ENCODE measurements at places on chromosomes 7 and 10. TPM values are rescaled to one million over a fixed set of nuclear protein-coding genes. Genes with fewer than 3 reads are reported as not detected.

- no peak for DNase-seq
Observed at GRCh38 chr7:48512892-48513291, 341.6 kb downstream of the ABCA13 start.

Gene NSUN6
- 10.2 TPM for total RNA-seq

GRCh38 chr10:93613126-93613525 lies 789 bp downstream of the PDE6C start:
- DNase-seq = no peak

DNA sequence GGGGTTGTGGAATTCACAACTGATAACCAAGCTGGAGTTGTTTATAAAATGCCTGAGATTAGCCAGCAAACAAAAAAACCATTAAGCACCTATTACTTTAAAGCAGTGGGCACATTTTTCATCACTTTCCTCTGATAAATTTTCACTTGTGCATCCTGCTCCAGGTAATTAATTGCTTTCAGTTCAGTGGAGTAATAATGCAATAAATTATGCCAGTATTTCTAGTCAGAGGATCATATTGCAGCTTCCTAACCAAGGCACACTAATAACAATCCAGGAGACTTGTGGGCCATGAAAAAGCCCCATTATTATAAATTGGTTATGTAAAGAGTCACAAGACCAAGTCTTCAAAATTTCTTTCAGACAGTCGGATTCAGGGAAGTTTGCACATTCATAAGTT lies 193.2 kb downstream of the LRMDA start:
- no peak for DNase-seq

Gene EIF5AL1
- total RNA-seq = 0.53 TPM

Gene SLC16A9
- total RNA-seq = 42.3 TPM

DNA sequence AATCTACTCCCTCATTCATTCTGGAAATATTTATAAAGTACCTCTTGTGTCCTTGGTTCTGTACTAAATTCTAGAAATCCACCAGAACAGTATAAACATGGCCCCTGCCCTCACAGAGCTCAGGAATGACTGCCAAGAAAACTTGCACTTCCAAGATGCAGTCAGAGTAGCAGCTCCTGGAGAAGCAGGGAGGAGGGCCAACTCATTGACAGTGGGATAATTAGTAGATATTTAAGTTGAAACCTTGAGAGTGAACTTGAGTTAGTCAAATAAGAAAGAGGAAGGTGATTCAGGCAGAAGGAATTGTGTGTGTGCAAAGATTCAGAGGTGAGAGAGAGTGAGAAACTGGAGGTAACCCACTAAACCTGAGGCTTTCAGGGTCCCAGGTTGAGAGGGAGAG lies 182.2 kb upstream of the INHBA start:
- no peak for DNase-seq

Gene EPHB6
- total RNA-seq = 3.2 TPM

GRCh38 chr7:118214833-118215182 lies 9.7 kb upstream of the ANKRD7 start:
- no peak for DNase-seq

DNA sequence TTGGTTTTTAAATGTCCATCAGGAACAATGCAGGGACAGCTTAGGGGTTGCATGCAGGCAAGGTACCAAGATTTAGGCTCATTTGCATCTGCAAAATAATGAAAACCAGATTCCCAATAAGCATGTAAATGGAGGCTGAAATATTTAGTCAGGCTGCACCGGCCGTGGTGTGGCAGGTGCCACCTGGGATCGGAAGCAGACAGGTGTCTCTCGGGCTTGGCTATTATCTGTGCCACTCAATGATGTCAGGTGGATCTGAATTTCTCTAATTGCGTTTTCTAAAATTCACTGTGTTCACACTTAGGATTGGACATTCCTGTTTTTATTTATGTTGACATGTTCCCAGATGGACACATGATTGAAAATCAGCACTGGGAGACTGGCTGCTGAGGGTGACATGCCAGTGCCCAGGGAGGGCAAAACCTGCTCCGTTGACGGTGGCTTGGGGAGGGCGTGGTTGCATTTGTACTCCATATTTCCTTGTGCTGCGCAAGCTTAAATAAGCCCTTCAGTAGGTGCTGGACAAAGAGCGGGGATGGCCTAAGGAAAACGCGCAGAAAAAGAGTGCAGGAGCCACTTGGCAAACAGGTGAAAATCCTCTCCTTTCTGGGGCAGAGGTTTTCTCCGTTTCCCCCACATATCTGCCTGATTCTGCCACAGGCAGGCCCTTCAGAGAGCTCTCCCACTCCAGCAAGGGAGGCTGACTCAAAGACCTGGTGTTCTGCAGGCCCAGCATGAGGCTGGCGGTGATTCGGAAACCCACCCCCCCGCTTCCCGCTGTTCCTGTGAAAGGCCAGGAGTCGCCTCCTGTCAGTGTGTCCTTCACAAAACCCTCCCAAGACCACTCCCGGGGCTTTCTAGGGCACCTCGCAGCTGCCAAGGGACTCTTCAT lies 142.5 kb downstream of the WDR37 start:
- DNase-seq = peak; percentile 56

GRCh38 chr7:145812218-145812617 lies 304.4 kb upstream of the CNTNAP2 start:
- no peak for DNase-seq

GRCh38 chr7:157520249-157520648 lies 183.4 kb downstream of the DNAJB6 start:
- no peak for DNase-seq

DNA sequence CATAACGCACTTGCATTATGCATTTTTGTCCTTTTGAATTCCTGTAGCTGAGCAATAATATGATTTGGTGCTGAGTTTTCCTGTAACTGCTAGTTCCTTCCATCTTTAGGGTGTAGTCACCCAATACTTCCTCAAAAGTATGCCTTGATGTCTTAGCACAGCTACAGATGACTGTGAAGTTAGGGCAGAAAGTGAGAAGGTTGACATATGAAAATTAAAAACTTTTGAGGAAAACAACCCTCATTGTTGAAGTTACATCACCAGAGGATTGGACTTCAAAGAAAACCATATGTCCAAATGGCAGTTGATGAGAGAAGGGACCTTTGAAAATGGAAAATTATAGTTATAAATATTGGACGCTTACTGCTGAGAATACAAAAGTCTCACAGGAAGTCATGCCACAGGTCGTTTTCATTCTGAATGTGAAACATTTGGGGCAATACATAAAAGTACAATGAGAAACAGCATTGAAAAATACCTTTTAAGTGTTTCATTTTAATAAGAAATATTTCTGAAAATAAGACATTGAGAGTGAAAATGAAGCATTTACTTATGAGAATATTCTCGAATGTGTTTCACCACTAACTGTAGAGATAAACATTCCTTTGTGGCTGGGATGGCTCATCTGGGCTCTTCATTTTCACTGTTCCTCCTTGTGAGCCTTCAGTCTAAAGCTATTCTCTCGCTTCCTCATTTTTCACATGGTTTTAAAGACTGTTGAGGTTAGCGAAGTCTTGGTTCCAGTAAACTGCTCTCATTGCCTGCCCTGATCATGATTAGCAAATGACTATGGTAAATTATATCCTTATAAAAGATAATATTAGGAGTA lies 61.4 kb upstream of the NME8 start:
- no peak for DNase-seq

DNA sequence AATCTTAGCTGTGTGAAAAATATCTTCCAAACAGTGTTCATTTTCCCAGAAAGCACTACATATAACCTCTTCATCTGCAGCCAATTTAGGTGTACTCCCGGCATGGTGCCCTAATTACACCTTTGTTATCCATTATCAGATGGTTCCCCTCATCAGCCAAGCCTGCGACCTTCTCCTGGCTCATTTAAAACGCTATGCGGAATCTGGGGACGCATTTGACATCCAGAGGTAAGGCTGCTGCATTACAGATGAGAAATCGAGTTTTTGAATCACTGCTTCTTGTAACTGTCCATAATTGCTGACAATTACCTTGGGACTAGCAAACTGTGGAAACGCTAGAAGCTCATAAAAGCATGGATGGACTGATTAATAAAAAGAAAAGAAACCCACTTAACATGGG lies 109.5 kb downstream of the PARP12 start:
- no peak for DNase-seq

Gene CCNY
- total RNA-seq = 78.0 TPM

GRCh38 chr10:125201108-125201524 lies 40.8 kb upstream of the CTBP2 start:
- no peak for DNase-seq

DNA sequence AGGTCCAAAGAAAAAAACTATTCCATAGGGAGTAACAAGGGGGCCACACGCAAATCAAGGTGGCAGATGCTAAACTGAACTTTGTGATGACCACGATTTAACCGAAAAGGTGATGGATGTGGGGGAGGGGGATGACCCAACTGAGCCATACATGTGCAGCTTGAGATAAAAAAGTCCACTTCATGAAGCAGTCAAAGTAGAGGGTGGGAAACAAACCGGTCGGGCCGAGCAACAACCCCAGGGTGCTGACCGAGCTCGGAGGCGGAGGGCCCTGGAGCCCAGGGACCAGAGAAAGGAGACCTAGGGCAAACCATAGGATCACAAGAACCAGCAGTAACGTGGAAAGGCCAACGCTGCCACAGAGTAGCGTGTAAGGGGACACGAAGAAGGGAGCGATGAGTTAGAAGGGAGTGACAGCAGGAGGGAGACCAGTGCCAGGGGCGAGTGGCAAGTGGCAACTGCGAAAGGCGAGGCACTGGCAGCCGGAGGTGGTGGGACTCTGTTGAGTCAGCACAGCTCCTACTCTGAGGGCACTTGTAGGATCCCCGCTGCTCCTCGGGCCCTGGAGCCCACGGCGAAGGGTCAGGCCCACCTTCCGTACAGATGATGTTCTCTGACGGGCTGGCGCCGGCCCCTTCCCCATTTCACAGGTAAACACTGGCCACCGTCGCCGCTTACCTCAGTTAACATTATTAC lies 540 bp downstream of the SNX13 start:
- peak; percentile 66 for DNase-seq

DNA sequence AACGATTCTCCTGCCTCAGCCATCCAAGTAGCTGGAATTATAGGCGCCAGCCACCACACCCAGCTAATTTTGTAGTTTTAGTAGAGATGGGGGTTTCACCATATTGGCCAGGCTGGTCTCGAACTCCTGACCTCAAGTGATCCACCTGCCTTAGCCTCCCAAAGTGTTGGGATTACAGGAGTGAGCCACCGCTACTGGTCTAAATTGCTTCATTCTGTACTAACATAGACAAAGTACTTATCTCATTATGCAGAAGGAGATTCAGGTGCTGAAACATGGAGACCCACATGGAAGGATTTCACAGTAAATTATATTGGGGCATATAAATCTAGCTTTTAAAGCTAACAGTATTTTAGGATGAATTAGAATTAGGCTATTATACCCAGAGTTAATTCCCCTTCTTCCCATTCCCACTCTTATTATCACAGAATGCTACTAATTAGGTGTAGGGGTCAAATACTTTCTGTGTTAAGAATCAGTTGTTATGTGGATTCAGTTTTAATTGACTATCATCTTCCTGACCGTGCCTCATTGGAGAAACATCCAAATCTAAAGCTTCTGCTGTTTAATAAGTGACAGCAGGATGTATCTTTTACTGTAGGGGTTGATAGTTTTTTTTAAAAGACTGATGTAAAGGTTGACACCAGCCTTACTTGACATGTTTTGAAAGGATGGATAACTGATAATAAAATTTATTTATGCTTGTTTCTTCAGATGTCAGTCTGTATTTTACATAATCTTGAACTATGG lies 27.2 kb downstream of the ADK start:
- no peak for DNase-seq

Gene P4HA1
- 14.1 TPM for total RNA-seq

Gene CPXM2
- total RNA-seq = 11.6 TPM
